ENCODE measurements at places on chromosomes 6 and 20.

GRCh38 chr6:163946437-163946836 lies 531.9 kb downstream of the QKI start:
- no peak for DNase-seq

DNA sequence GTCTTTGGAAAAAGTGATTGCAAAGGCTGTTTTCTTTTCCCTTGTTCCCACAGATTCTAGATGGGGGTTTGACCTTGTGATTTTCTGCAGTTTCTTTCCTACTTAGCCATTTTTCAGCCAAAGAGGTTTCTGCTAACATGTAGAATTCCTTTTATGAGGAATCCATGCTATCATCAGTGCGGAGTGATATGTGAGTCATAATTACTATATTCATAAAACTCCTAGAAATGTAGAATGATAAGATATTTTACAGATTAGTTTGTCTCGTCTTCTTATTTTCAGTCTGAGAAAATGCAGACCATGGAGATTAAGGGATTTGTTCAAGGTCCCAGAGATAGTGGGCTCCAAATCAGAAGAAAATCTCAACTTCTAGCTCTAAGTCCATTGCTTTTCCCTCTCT lies 98.6 kb downstream of the KCNQ5 start:
- no peak for DNase-seq

- DNase-seq: no peak
Measured at GRCh38 chr6:26205161-26205624, 118.0 kb downstream of the HFE start.

DNA sequence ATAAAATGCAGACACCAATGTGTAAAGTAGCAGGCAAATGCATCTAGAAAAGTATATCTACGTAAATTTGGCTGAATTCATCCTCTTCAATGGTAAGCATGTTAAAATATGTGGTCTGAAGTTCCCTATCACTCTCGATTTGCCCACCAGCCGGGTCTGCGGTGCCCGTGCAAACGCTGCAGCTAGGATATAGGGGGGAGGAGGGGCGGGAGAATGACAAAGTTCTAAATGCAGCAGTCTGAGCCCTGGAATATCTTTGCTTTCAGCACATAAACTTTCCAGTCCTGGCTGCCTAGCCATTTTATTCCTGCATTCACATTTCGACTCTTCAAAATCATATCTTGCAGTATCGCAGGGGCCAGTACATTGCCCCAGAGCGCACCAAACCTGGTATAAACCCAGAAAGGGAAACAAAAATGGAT lies 708 bp downstream of the NRN1 start:
- no peak for DNase-seq

- no peak for DNase-seq
Measured at GRCh38 chr20:6490849-6491248, 276.6 kb upstream of the BMP2 start.

- no peak for DNase-seq
Measured at GRCh38 chr6:111990214-111990613, 63.7 kb upstream of the CCN6 start.

DNA sequence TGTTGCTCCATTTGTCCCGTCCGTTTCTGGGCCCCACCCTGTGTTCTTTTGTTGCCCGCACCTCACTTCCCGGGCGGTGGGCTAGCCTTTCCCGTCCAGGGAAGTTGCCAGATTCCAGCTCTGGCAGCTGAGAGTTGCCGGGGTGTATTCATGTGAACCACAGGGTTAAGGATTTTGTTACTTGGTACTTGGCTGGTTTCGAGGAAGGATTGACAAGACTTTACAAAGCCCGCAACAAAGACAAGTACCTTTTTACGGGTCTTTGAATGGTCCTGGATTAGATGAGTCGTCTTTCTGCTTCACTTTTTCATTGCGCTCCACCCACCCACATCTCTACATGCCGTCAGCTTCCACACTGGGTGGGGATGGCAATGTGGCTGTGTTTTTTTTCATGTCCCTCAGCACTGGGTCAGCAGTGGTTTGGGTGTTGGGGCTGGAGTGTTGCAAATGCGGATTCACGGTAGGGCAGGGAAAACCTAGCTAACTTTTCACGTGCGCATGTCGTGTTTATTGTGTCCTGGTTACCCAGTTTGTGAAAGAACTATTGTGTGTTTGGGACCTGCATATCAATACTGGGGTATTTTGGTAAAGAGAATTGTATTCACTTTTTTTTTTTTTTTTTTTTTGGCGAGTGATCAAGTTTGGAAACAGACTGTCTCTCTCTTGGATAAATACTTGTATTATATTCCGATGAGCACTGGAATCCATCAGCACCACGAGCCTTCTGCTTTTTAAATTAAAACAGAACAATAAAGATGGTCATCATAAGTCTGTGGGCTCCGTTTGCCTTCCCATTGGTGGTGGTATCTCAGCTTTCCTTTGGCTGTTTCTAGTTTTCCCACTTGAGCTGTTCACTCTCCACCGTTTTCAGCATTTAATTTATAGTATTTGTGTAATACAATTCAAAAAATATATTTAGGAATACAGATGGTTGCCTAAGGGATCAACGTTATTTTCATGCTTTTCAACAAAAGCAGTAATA lies 1.2 kb downstream of the DUSP22 start:
- no peak for DNase-seq

DNA sequence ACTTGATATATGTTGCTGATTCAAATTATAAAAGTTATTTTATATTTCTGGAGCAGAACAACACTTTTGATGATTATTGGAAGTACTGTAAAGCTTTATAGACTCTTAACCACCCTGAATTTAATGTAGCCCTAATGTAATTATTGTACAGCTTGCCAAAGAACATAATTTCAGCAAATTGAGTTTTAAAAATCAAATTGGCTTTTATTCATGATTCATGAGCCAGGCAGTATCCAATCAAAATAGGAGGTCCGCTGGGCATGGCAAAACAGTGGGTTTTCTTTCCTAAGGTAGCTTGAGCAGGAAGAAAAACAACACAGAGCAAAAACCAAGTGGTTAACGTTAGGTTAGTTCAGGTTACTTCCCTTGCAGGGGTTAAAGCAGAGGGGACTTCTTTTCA lies 64.8 kb upstream of the MAP7 start:
- no peak for DNase-seq

GRCh38 chr6:40727271-40727670 lies 140.1 kb upstream of the LRFN2 start:
- no peak for DNase-seq

DNA sequence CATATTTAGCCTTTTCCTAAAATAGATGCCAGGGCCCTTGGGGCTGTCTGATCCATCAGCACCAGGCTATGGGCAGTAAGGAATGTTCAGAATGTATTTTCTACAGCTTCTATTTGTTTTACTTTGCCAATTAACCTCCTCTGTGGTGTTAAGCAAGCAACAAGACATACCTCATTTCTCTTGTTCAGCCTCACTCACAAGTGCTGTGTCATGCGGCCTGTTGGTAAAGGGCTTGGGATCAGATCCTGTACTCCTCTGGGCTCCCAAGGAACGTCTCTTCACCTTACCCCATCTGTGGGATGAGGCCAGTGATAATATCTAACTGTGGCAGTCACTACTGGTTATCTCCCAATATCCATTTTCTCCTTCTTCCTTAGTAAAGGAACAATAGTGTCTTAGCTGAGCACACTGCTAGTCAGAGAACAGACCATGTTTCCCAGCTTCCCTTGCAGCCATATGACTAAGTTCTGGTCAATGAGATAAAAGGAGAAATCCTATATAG lies 7.0 kb upstream of the DSTN start:
- DNase-seq: no peak

GRCh38 chr20:47289096-47289495 lies 67.4 kb downstream of the ZMYND8 start:
- no peak for DNase-seq

- no peak for DNase-seq
Measured at GRCh38 chr6:84441456-84441855, 214.0 kb upstream of the CEP162 start.

- DNase-seq: no peak
Measured at GRCh38 chr6:18245642-18246041, 18.7 kb downstream of the DEK start.

Data from hypothalamus (tissue), 51 donors.